ENCODE measurements at places on chromosomes 1 and 21.

GRCh38 chr1:38365242-38365641 is 318.6 kb upstream of the POU3F1 start:
- no peak for DNase-seq

DNA sequence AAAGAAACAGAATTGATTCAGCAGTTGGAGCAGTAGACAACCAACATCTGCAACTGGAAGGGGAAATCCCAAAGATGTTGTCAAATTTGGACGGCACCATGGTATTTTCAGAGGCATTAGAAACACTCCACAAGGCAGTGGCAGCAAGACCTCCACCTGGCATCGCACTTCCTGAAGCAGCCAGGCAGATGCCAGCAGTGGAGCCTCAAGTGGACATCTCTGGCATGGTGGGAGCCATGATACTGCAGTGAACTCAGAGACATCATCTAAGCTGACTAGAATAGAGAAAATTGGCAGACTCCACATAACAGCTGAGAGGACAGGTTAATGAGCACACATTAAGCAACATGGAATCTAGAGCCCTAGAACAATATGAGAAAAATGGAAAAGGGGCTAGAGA is 33.9 kb upstream of the RGS8 start:
- DNase-seq: no peak

DNA sequence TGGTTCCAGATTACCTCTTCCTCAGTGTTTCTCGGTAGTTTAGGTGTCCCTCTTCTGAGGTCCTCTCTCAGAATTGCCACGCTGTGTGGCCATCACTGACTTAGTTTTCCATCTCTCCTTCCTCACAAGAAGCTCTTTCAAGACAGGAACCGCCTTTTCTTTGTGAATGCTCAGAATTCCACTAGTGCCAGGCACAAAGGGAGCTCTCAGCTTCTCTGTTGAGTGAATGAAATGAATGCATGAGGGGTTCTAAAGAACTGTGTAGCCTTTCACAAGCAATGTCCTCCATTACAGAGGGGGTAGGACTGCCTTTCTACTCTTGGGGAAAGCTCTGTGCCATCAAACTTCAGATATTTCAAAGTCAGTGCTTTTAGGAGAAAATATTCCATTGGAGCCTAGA is 546.8 kb downstream of the RWDD3 start:
- DNase-seq: no peak

DNA sequence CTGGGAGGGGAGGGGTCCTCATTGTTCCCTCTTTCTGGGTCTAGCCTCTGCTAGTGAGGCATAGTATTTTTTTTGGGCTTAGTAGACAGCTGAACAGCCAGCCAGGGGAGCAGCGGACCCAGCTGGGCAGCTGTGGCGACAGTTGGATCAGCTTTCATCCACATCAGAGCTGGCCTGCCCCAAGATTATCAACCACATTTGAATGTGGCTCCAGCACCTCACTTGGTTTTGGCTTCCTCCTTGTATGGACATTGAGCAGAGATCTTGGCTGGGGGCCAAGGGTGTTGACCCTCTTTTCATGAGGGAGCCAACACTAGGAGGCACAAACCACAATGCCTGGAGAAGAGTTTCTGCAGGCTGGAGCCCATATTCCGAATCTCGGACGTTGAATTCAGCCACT is 25.0 kb downstream of the WNT4 start:
- DNase-seq: no peak

- DNase-seq: no peak
These were observed 1.9 kb downstream of the SH2D2A start for GRCh38 chr1:156814571-156815260.

GRCh38 chr1:2110738-2111673 is 60.8 kb downstream of the PRKCZ start:
- no peak for DNase-seq

- DNase-seq: peak; percentile 45
These were observed 6.5 kb upstream of the RGS16 start for GRCh38 chr1:182610606-182611194.

- no peak for DNase-seq
These were observed 54.1 kb upstream of the ATP1A1 start for GRCh38 chr1:116318897-116319296.

GRCh38 chr1:81885291-81885690 is 84.6 kb downstream of the ADGRL2 start:
- DNase-seq: no peak

DNA sequence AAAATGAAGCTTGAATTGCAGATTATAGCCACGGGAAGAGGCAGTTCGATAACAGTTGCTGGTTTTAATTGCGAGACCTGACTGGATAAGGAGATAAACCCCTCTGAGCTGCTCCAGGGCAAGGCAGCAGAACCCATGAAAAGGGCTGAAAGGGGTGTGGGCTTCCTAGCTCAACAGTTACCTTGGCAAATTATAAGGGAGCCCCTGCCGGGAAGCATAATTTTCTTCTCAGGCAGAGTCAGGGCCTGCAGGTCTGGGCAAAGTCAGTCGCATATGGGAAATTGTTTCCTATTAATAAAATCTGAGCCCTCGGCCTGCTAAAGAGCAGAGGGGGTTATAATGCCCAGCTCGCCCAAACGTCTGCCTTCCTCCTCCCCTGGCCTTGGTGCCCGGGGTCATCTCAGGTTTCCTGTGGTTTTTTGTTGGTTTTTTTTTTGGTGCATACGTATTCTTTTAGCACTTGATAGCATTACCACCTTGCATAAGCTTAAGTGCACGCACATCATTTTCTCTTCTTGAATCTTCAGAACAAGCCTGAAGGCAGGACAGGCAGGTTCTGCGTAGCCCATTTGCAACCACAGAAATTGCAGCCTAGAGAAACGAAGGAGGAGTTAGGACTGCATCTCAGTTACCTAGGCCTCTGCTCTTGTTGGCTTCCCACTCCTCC is 33.9 kb upstream of the SELENON start:
- peak; percentile 92 for DNase-seq

DNA sequence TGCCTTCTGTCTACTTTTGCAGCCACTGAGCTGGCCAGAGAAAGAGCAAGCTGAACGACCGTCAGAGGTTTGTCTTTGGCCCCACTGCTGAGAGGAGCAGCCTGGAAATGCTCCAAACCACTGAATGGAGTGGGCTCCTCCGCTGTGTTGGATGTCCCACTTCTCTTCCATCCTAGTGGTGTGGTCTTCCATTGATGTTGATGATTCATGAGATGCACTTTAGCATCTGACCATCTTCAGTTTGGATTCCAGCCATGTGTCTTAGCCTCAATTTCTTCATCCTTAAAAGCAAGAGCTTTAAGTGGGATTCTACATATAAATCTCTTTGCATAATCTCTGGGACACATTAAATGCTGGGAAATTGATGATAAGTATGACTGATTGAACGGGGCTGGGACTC is 276.9 kb downstream of the SIPA1L2 start:
- no peak for DNase-seq

DNA sequence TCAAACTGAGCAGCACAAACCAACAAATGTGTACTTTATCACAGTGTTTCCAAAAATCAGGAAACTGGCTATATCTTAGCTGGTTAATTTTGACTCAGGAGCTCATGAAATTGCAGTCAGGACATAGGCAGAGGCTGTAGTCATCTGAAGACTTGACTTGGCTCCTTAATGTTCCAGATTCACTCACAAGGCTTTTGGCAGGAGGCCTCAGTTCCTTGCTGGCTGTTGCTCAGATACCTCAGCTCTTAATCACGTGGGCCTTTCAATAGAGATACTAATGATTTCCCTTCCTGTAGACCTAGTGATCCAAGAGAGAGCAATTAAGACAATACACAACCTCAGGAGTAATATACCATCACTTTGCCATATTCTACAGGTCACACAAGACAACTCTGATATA is 537.7 kb downstream of the BRINP3 start:
- no peak for DNase-seq
